ENCODE measurements at places on chromosomes 2 and 18.

DNA sequence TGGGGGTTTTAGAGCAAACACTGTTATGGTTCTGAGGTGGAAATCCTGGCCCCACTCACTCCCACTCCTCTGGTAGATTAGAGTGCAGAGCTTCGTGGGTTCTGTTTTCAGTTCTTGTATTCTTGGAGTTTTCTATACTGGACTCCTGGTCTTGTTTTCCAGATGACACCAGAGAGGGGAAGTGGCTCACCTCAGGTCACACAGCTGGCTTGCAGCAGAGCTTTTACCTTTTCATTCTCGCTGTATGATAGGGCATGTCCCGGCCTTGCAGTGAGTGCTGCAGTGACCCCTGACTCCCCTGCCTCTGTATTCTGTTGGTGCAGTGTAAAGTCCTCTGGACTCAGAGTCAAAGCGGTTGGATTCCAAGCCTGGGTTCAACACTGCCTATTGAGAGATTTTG is 148.9 kb upstream of the MEX3C start:
- no peak for DNase-seq

DNA sequence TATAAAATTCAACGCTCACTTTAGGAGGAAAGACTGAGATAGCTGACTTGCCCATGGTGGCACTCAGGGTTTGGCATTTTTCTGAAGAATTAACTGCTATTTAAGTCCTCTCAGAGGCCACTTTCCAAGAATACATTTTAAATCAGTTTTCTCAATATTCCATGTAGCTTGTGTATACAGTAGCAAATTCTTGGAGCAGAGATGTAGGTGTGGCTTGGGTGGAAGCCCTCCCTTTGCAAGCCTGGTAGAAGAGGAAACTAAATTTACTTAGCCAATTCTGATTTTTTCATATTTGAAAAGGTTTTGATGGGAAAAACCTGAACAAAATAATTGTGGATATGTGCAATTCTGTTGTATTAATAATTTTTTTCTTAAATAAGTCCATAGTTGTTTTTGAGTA is 14.0 kb upstream of the ITGAV start:
- DNase-seq: no peak

- DNase-seq: no peak
Measured at GRCh38 chr2:54551123-54551756, 95.1 kb downstream of the SPTBN1 start.

DNA sequence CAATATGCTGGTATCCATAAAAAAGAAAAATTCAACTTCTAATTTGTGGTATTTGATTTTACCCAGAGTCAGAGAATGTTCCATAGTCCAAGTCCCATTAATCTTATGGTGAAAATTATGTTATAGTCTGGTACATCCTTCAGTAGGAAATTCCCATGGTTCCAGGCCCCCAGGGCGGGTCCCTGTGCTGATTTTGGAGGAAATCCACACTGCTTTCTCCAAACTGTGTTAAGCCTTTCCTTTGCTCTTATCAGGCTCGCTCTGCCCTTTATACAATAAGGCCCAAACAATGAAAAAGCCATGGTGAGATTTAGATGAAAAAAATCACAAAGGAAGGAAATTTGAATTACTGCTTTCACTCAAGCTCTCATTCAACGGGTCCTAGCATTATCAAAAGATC is 46.8 kb upstream of the DARS1 start:
- no peak for DNase-seq

DNA sequence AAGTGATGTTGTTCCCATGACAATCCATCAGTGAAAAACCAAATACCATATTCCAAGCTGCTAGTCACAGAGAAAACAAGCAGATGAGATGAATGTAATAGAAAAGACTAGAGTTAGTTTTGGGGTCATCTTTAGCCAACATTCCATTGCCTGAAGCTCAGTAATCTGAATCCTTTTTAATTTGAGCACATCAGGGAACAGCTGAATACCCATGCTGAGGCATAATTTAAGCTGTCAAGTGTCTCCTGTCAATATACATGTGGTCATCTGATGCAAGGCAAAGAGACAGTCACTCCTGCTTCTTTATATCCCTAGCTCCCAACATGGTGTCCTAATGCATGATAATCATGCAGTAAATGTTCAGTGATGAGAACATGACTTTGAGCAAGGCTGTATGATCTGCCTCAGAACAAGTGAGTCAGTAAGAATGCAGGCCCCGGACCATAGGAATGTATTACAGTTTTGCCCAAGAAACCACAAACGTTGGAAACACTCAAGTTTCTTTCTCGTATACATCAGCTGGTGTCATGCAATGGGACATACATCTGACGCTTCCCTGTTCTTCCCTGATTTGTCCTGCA is 48.0 kb downstream of the CDK15 start:
- DNase-seq: no peak
